ENCODE measurements at places on chromosomes 13 and 19. TPM values are rescaled to one million over a fixed set of nuclear protein-coding genes. Genes with fewer than 3 reads are reported as not detected.

The ERFL gene
- polyA plus RNA-seq = 0.04 TPM

The KCTD15 gene
- polyA plus RNA-seq = 15.4 TPM

The TTC9B gene
- 0.21 TPM for polyA plus RNA-seq

The LHFPL6 gene
- polyA plus RNA-seq = 0.22 TPM

The PALM gene
- polyA plus RNA-seq = 32.6 TPM

The IGSF23 gene
- 54.3 TPM for polyA plus RNA-seq

The ARMC6 gene
- 25.1 TPM for polyA plus RNA-seq

The ICAM5 gene
- polyA plus RNA-seq = 0.54 TPM

The ZNF726 gene
- polyA plus RNA-seq = 1.3 TPM

The ERICH6B gene
- polyA plus RNA-seq = not detected

The RFPL4A gene
- 0.04 TPM for polyA plus RNA-seq

DNA sequence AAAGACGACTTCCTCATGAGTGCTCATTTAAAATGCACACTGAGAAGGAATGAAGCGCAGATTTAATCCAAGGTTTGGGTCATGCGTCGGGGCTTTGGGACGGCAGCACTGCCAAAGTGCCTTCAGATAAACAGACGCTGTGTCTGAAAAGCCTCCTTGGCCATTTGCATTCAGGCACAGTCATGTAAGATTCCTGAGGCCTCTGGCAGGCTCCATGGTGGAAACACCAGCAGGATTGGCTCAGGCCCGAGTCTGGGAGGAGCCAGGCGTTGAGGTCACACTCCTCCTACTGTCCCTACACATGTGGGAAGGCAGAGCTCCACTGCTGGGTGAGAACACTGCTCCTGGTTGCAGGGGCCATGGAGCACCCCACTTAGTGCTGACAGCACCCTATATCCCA is 113.3 kb upstream of the KL start:
- peak; percentile 3 for DNase-seq

DNA sequence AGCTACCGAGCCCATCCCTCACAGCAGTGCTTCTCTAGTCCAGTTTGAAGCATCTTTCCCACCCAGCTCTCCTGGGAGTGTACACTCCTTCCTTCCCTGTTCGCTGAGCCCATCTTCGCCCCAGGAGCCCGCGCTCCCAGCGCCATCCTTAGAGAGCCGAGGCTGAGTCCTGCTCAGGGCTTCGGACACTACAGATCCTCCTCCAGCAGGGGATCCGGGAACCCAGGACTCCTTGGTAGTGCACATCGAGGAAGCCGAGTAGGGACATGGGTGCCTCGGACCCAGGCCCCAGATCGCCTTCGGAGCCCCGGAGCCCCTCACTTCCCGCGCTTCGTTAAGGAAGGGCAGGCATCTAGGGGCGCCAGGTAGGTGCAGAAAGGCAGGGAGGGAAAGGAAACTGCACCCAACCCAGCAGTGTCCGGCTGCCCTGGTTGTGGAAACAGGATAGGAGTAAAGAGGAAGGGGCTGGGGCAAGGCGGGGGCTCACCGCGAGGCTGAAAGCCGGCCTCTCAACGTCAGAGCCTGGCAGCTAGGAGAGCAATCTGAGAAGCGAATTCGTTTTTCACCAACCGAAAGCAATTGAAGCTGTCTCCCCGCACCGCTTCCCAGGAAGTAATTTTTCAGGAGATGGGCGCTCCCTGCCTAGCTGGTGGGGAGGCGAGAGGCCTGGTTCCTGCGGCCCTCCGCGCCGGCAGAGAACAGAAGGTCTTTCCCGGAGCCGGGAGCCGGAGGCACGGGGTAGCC is 1.0 kb downstream of the PDX1 start:
- peak; percentile 67 for DNase-seq

- peak; percentile 12 for DNase-seq
Measured at GRCh38 chr13:23899555-23899954, 2.3 kb upstream of the C1QTNF9B start.

DNA sequence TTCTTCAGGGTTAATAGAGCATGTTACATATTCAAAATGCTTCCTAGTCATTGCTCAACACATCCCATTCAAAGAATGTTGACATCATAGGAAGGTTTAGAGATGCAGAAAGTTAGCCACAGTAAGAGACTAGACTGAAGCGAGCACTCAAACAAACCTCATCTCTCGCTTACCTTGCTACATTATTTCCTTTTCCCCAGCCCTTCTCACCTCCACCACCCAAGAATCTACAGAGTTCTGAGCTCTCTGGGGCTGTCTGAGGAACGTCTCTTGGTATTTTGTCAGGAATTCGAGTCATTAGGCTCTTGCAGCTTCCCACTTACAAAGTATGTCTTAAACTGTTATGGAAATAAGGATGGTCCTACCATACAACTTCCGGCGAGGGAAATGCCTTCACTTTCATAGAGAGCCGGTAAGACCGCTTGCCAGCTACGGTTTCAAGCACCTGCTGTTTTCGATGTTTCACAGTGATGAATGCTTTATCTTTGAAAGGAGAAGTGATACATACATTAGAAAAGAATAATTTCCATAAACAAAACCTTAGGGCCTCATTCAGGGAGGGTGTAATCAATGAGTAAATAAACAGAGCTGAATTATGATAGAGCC is 65.1 kb downstream of the FLT1 start:
- no peak for DNase-seq

DNA sequence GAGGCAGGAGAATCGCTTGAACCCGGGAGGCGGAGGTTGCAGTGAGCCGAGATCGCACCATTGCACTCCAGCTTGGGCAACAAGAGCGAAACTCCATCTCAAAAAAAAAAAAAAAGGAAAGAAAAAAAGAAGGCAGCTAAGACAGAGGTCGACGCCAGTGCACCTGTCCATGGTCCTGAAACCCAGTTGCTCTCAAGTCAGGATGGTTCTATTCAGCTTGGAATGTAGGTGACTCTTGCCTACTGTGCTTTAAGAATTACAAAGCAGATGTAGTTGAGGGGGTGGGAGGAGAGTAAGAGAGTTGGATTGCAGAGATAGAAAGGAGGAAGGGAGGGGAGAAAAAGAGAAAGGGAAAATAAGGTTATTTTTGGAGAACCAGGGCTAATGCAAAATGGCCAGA is 18.7 kb downstream of the CACNG7 start:
- no peak for DNase-seq

- DNase-seq = no peak
Measured at GRCh38 chr13:74061926-74062595, 72.1 kb downstream of the KLF12 start.

DNA sequence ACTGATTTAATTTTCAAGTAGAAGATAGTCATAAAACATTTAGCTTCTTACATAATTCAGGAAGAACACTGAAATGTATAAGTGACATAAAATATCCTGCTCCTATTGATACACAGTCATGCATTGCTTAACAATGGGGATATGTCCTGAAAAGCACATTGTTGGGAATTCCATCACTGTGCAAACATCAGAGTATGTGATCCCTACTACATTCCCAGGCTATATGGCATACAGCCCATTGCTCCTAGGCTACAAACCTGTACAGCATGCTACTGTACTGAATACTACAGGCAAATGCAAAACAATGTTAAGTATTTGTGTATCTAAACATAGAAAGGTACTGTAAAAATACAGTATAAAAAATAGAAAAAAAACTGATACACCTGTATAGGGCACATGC is 723.9 kb upstream of the ARGLU1 start:
- no peak for DNase-seq

- DNase-seq = no peak
Measured at GRCh38 chr19:56116606-56117005, 4.5 kb downstream of the ZNF787 start.

GRCh38 chr13:91207261-91207660 is 140.2 kb upstream of the MIR17HG start:
- DNase-seq = no peak

- DNase-seq = peak; percentile 4
Measured at GRCh38 chr19:12453495-12453894, 12.7 kb upstream of the ZNF443 start.

GRCh38 chr13:105972811-105973590 is 562.5 kb downstream of the EFNB2 start:
- no peak for DNase-seq

DNA sequence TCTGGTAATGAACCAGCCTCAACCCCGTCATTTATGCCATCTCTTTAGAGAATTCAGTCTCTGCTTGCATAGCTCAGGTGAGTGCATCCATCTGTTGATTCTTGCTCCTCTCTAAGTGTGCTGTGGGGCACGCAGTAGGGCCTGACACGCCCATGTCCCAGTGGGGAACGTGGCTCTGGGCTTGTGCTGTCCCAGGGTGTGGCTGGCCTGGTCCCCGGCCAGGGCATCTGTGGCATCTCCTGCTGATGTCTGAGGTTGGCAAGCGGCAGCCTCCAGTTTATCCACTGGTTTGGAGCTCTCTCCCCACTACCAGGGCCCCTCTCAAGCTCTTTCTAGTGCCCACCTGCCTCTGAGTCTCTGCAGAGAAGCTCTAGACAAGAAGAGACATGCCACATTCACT is 146.6 kb upstream of the GJB6 start:
- DNase-seq = no peak

DNA sequence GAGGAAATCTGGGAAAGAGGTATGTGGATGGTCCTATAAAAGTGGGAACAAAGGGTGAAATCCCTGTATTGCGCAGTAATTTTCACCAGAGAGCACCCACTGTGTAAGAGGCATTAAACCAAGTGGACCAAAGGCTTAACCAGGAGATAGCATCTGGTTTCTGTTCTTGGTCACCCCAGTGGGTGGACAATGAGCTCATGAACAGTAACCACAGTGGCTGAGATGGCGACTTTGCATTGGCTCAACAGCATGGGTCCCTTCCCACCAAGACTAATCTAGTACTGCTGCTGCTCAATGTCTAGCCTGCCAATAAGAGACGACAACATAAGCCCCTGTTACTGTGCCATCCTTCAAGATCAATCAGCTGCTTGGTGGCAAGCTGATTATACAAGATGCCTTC is 36.6 kb downstream of the CCDC169 start:
- no peak for DNase-seq

DNA sequence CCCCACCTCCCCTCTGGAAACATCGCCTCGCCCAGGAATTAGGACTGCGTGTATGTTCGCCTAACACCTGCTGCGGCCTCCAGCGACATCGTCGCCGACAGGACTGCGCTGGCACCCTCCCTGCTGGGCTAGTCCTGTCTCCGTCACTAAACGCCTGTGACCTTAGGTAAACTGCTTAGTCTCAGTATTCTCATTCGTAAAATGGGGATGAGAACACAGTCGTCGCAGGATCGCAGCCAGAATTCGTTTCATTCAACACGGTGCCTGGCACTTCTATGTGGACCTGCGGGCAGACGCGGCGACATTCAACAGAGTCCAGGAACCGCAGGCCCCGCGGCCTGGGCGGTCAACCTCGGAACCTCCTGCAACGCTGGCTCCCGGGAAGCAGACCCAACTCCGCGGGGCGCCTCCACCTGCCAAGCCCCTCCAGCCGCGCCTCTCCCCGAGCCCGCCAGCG is 485 bp downstream of the CRYL1 start:
- DNase-seq = peak; percentile 77

- peak; percentile 31 for DNase-seq
Measured at GRCh38 chr19:36547001-36547732, 19.1 kb upstream of the ZNF260 start.

DNA sequence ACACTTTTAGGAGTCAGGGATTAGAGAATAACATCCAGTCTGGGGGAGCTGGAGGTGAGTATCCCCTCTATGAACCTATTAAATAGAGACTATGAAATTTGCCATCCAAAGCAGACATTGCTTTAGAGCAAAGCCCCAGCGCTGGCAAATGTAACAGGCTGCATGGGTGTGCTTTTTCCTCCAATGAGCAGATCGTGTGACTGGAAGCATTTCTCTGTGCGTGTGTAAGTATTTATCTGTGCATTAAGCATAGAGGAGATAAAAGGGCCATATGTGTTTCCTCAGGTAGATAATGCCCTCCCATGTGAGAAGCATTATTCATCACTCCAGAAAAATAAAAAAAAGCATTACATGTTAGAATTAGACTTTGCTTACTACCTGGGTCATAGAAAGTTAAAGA is 924 bp downstream of the TNFSF13B start:
- DNase-seq = peak; percentile 41

GRCh38 chr13:23724196-23724970 is 154.2 kb downstream of the TNFRSF19 start:
- DNase-seq = no peak

GRCh38 chr13:99374994-99375737 is 68.0 kb upstream of the GPR183 start:
- DNase-seq = no peak

- DNase-seq = peak; percentile 49
Measured at GRCh38 chr19:2278459-2279158, 3.4 kb downstream of the PEAK3 start.

All from small intestine (tissue), 16 donors.